T-helper 17 cell (primary cell): ENCODE measurements at places on chromosomes 3 and 15.

GRCh38 chr3:102299125-102299877, 135.5 kb upstream of the ZPLD1 start:
- H3K27me3 ChIP-seq, result peaks cover 52% of the 10 kb centered on the region
- peaks cover 2% of the 10 kb centered on the region for H3K36me3 ChIP-seq
- H3K27ac ChIP-seq, result no peak overlapping the region
- no peak for DNase-seq
- H3K4me3 ChIP-seq, result no peak overlapping the region

DNA sequence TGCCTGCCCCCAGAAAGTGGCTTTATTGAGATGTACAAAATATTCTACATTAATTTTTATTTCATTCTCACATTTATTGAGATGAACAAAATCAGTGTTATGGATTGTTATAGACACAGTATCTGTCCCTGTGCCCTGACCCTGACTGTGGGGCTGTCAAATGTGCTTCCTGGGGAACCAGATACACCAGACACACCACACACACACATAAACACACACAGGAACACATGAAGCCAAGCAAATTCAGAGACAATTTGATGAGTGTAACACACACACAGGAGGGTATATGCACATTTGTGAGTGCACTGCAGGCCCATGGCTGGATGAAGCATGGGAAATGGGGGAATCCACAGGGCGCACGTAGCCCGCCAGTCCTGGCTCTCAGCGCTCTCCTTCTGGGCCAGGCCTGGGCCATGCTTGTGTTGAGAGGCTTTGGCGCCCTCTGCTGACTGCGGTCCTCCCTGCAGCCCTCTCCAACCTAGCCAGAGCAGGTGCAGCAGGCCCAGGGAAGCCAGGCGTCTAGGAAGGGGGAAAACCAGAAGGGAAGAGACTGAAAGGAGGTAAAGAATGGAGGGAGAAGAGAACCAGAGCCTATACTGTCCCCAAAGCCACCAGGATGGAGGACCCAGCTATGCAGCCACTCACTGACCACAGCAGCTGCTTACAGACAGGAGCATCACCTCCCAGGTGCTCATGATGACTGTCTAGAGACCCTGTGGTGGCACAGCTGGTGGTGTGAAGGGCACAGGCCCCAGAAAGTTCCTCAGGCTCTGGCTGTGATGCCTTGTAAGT, 18.0 kb upstream of the LOXL1 start:
- no peak overlapping the region for H3K27ac ChIP-seq
- no peak overlapping the region for H3K4me3 ChIP-seq
- H3K27me3 ChIP-seq, result no peaks in the 10 kb centered on the region
- peaks cover 13% of the 10 kb centered on the region for H3K36me3 ChIP-seq
- peak; percentile 58 for DNase-seq

- no peak overlapping the region for H3K4me3 ChIP-seq
- H3K36me3 ChIP-seq, result no peaks in the 10 kb centered on the region
Observed at GRCh38 chr3:10002951-10003350, 16.3 kb upstream of the EMC3 start.

DNA sequence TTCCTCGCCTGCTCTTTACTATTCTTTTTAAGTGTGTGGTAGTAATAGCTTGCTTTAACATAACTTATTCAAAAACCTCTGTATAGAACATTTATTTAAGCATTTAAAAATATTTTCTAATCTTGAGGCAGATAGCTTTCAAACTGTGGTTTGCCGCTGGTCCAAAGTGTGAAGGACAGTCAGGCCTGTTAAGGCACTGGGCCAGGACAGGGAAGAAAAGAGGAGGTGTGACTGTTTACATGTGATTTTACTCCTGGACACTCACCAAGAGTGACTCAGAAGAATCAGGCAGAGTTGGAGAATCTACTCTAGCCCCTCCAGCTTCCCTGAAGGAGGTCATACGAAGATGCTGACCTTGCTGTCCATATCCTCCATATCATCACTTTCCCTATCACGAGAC, 44.7 kb downstream of the CEP152 start:
- no peaks in the 10 kb centered on the region for H3K27me3 ChIP-seq
- H3K36me3 ChIP-seq, result peaks cover 17% of the 10 kb centered on the region
- DNase-seq, result no peak
- no peak overlapping the region for H3K27ac ChIP-seq
- H3K4me3 ChIP-seq, result no peak overlapping the region
- peaks cover 2% of the 10 kb centered on the region for H3K4me1 ChIP-seq

DNA sequence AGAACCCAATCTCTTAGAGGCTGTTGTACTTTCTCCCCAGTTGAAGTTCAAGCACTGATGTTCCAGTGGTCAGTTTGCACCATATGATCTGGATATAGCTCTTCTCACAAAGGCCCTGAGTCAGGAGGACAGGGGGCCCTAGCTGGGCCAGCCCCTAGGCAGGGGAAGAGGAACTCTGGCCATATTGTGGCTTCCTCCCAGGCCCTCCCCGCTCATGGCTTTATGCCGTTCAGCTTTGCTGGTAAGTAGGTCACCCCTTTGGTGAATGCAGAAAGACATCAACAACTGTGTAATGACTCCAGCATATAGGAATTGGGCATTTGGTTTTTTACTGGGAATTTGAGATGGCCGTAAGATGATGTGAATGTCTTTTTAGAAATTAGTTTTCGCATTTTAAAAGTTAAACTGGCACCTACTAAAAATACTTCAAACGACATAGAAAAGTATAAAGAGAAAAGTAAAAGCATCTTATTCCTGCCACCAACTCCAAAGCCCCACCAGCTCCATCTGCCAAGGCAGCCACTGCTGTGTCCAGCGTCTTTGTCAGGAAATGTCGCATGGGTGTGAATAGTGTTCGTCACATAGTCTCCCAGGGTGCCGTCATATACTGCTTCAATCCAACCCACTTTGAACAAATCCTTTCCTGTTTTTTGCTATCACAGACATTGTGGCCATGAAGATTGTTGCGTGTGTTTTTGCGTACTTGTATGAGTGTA, 25.3 kb downstream of the CCR9 start:
- H3K36me3 ChIP-seq, result peaks cover 5% of the 10 kb centered on the region
- H3K27me3 ChIP-seq, result no peaks in the 10 kb centered on the region
- H3K27ac ChIP-seq, result peak overlapping the region; percentile 90

GRCh38 chr3:181752202-181752671, 40.5 kb downstream of the SOX2 start:
- H3K4me3 ChIP-seq, result no peak overlapping the region
- H3K27ac ChIP-seq, result no peak overlapping the region
- DNase-seq, result no peak
- H3K27me3 ChIP-seq, result peaks cover 29% of the 10 kb centered on the region

DNA sequence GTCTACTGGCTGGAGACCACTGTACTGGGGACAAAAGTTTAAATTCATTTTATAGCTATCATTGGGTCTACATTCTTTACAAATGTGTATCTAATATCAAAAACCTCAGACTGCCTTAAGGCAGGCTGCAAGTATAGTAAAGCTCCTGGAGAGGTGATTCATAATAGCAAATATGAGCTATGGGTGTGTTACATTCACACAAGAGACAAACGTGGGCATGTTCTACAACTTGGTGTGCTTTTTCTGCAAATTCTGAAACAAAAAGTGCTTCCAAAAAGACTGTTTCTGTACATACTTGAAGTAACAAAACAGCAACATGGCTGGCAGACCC, 1101.4 kb downstream of the ROBO1 start:
- no peaks in the 10 kb centered on the region for H3K27me3 ChIP-seq
- DNase-seq, result no peak
- H3K4me3 ChIP-seq, result no peak overlapping the region
- no peaks in the 10 kb centered on the region for H3K36me3 ChIP-seq

GRCh38 chr3:150249779-150250470, 158.2 kb upstream of the TSC22D2 start:
- H3K36me3 ChIP-seq, result no peaks in the 10 kb centered on the region
- H3K4me3 ChIP-seq, result no peak overlapping the region
- no peaks in the 10 kb centered on the region for H3K4me1 ChIP-seq
- peaks cover 60% of the 10 kb centered on the region for H3K27me3 ChIP-seq
- DNase-seq, result no peak

DNA sequence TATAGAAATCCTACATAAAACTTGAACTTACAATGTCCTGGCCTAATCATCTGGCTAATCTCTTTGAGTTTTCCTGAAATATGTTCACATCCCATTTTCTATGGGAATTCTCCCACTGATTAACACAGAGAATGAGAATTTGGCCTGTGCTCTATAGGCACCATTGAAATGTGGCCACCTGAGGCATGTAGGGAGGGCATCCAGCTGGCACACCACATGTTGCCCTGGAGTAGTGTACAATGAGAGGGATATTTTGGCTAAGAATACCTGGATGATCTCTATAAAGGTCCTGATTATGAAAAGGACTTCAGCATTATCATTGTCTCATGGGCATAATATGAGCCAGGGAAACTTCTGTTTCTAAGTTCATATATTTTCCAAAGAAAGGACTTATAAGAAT, 324.0 kb downstream of the ZBTB20 start:
- no peaks in the 10 kb centered on the region for H3K36me3 ChIP-seq
- DNase-seq, result no peak
- no peaks in the 10 kb centered on the region for H3K4me1 ChIP-seq

DNA sequence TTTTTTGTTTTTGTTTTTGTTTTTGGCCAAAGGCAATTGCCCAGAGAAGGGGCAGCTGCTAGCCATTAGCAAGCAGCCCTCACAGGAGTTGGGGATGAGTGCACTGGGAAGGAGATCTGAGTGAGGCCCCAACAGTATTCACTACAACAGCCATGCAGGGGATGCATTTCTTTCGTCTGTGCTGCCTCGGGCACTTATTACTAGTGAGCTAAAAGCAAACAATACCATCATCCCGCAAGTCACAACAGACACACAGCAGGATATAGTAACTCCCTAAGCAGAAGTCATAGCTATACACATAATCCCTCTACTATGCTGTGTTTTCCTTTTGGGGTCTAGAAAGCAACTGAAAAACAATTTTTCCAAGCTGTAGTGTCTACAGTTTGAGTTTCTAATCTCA, 27.2 kb downstream of the CRTAP start:
- H3K4me1 ChIP-seq, result peaks cover 5% of the 10 kb centered on the region
- H3K36me3 ChIP-seq, result peaks cover 12% of the 10 kb centered on the region

DNA sequence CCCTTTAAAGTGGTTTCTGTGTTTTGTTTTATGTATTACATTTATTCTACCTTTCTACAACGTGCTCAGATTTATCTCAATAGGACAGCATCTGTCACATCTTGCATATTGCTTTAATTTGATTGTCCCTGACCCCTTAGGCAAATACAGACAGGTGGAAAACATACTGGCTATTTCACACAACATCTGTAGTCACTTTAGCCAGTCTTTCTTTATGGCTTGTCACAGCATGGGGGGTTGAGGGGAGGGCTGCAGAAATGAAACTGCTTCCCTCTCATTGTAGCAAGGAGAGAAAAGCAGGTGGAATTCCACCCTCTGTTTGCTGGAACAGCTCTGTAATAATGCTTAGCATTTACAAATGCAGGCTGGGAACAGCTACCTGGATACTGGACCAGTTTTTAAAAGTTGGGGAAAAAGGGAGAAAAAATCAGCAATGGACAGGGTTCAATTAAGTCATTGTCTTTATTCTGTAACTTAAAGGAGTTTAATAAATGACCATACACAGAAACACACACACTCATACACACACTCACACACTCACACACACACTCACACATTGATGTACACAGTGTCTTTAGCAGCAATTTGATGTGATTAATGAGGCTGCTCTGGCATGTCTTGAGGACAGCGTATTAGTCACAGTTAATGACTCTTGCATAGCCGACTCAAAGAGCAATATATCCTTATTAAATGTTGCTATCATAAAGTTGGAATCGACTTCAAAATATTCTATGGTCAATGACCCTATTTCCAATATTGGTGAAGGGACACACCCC, 283.7 kb upstream of the GBE1 start:
- no peaks in the 10 kb centered on the region for H3K36me3 ChIP-seq
- no peak for DNase-seq
- H3K27ac ChIP-seq, result no peak overlapping the region
- H3K4me1 ChIP-seq, result no peaks in the 10 kb centered on the region
- H3K27me3 ChIP-seq, result no peaks in the 10 kb centered on the region
- no peak overlapping the region for H3K4me3 ChIP-seq

- H3K27me3 ChIP-seq, result peaks cover 31% of the 10 kb centered on the region
- no peak overlapping the region for H3K4me3 ChIP-seq
- H3K27ac ChIP-seq, result peak overlapping the region; percentile 62
- H3K4me1 ChIP-seq, result peaks cover 19% of the 10 kb centered on the region
- H3K36me3 ChIP-seq, result peaks cover 8% of the 10 kb centered on the region
- no peak for DNase-seq
Observed at GRCh38 chr3:194194051-194194756, 58.3 kb downstream of the HES1 start.

DNA sequence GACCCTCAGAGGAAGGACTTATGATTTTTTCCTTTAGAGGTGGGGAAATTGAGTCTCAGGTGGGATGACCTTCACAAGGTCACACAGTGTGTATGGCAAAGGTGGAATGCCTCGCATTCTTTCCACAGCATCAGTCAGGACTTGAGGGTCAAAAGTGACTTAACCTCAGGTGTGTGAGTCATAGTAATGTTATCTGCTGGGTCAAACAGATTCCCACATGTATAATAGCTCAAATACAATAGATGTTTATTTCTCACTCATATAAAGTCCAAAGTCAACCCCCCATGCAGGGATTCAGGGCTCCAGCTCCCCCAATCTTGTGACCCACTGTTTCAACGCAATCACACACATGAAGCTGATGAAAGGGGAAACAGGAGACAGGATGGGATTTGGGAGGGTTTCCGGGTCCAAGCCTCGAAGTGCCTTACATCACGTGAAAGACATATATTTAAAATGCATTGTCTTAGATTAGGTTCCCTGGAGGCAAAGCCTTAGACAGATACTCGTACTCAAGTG, 34.0 kb upstream of the CCDC174 start:
- no peak for DNase-seq
- no peak overlapping the region for H3K27ac ChIP-seq
- H3K27me3 ChIP-seq, result peaks cover 46% of the 10 kb centered on the region
- no peaks in the 10 kb centered on the region for H3K4me1 ChIP-seq
- H3K4me3 ChIP-seq, result no peak overlapping the region

GRCh38 chr3:64190517-64191515, 34.5 kb downstream of the PRICKLE2 start:
- no peaks in the 10 kb centered on the region for H3K36me3 ChIP-seq
- no peaks in the 10 kb centered on the region for H3K4me1 ChIP-seq
- DNase-seq, result no peak
- no peaks in the 10 kb centered on the region for H3K27me3 ChIP-seq

GRCh38 chr3:14503706-14504065, 36.5 kb downstream of the GRIP2 start:
- H3K27me3 ChIP-seq, result no peaks in the 10 kb centered on the region
- H3K4me1 ChIP-seq, result peaks cover 3% of the 10 kb centered on the region
- H3K27ac ChIP-seq, result no peak overlapping the region

DNA sequence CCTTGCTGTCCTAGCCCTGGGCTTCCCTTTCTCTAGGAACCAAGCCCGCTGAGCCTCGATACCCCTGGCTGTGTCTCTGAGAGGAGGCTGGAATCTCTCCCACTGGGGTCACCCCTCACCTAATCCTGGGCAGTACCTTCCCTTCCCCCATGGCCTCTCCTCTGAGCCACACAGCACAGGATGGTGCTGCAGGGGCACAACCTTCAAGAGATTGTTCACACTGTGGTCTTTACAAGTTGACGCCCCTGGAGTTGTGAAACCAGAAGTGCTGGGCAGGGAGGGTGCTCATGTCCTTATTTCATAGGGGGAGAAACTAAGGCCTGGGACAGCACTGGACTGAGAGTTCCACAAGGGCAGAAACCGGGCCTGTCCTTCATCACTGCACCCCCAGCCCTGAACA, 70.9 kb upstream of the TMEM115 start:
- peaks cover 7% of the 10 kb centered on the region for H3K4me1 ChIP-seq
- H3K27me3 ChIP-seq, result peaks cover 5% of the 10 kb centered on the region
- H3K36me3 ChIP-seq, result no peaks in the 10 kb centered on the region
- peak overlapping the region; percentile 41 for H3K27ac ChIP-seq

- DNase-seq, result no peak
- peaks cover 16% of the 10 kb centered on the region for H3K36me3 ChIP-seq
- peak overlapping the region; percentile 95 for H3K27ac ChIP-seq
- no peak overlapping the region for H3K4me3 ChIP-seq
Observed at GRCh38 chr15:67172172-67172571, 82.3 kb downstream of the AAGAB start.

GRCh38 chr3:113649174-113649845, 47.1 kb downstream of the USF3 start:
- H3K4me1 ChIP-seq, result no peaks in the 10 kb centered on the region
- DNase-seq, result no peak
